ENCODE measurements at places on chromosomes 16 and 17.
A peak's percentile ranks its signal among the peaks of the same experiment; 100 is the strongest.

- peak; percentile 8 for DNase-seq
Observed at GRCh38 chr16:878072-878784, 77.7 kb upstream of the GNG13 start.

DNA sequence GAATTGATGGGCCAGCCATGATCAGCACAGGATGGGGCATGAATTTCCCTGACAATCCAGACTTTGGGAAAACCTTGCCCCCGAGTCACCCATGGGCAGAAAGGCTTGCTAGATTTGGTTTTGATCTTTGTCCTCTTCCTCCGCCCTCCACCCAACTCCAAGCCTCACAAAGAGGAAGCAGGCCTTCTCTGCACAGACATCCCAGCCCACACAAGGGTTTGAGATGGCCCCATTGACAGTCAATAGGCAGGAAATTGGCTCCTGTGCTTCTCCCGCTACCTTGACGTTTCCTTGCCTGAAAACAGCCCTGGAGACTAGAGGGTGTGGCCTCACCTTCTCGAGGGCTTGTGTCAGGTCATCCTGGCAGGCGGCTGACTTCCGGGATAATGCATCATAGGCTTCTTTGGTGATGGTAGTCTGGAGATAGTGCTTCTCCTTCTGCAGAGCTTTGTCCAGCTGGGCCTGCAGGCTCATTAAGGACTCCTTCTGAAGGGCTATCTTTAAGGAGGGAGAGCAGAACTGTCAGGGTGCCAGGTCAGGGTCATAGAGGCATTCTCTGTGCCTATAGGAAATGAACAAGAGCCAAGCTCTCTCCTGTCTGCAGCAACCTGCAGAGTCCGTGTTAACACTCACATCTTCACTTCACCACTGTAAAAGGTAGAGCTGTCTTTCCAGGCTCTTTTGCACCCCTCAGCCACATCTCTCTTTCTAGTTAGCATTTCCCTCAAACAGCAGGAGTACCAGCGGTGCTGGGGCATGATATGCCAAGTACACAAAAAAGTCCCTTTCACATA is 32.2 kb downstream of the DHX38 start:
- DNase-seq = no peak

DNA sequence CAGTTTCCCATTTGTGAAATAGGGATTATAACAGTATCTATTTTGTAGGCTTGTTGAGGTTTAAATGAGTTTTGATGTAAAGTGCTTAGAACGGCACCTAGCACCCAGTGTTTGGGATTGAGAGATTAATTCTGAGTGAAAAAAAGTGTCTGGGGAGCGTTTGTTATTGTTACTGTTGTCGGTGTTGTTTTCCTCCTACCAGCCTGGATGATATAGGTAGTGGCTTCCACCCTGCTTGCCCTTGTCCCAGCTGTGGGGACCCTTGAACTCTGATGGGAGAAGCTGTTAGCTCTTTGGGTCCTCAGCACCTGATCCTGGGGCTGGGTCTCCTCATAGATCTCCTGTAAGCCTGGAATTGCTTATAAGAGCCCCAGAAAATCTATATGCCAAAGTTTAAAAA is 4.9 kb downstream of the FMNL1 start:
- DNase-seq = no peak

DNA sequence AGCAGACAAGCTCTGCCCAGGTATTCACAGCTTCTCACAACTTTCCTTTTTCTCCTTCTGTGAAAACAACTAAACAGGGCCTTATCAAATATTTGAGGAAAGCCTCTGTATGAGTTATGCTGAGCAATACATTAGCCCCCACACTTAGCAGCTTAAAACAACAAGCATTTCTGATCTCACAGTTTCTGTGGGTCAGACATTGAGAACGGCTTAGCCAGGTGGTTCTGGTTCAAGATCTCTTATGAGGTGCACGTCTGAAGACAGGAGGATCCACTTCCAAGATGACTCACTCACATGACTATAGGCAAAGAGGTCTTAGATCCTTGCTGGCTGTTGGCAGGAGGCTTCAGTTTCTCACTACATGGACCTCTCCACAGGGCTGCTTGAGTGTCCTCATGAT is 181.4 kb upstream of the WSCD1 start:
- no peak for DNase-seq
